SJSA1 (cell line): ENCODE measurements at places on chromosomes 1 and 21. TPM values are rescaled to one million over a fixed set of nuclear protein-coding genes. Genes with fewer than 3 reads are reported as not detected.

HAO2 gene
- total RNA-seq, result not detected in 2 replicates

DNA sequence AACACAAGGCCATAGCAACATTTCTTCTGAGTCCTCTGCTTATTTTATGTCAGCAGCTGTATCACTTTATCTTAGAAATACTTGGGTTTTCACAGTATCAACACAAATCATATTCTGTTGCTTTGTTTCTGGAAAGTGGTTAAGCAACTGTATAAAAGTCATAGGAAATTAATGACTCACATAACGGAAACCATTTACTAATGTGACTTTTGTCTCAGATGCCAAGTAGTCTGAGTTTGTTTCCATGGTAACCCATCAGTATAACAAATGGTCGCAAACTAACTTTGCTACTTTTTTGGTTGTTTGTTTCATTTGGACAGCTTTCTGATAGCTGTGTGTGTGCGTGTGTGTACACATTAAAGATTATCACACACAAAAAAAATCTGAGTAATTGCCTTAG is 31.1 kb downstream of the EEIG2 start:
- DNase-seq, result no peak

DNA sequence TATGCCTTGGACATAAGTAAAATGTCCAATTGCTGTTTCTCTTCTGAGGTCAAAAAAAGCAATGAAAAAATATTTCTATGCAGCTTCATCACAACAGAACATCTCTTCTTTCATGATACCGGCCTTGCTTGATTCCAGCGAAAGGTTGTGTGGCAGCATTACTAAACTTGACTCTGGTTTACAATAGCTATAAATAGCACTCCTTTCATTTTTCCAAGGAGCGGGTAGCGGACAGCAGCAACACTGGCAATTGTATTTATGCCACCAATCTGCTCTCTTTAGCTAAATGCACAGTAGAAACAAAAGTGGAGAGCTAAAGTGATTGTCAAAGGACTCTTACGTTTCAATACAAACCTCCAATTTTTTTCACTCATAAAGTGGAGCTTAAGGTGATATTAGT is 7.5 kb upstream of the DAB1 start:
- no peak for DNase-seq

GRCh38 chr1:26558685-26559048 is 29.1 kb downstream of the RPS6KA1 start:
- no peak for DNase-seq

DNA sequence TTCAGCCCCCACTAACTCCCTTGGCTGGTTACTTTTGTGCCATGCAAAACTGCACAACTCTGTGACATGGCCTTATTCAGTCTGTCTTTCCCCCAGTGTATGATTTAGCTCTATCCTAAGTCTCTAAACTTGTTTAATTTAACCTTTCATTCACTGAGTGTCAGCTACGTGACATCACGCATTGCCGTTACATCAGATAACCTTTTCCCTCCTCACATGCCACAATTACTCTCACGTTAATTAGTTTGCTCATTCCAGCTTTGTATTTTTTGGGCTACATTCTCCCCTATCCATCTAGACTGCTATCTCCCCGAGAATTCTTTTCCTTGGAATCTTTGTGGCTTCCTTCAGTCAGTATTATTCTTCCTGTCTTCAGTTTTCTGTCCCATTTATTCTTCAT is 29.4 kb upstream of the TMCO2 start:
- DNase-seq, result no peak

GRCh38 chr1:67332653-67333529 is 25.2 kb downstream of the IL12RB2 start:
- DNase-seq, result no peak

DNA sequence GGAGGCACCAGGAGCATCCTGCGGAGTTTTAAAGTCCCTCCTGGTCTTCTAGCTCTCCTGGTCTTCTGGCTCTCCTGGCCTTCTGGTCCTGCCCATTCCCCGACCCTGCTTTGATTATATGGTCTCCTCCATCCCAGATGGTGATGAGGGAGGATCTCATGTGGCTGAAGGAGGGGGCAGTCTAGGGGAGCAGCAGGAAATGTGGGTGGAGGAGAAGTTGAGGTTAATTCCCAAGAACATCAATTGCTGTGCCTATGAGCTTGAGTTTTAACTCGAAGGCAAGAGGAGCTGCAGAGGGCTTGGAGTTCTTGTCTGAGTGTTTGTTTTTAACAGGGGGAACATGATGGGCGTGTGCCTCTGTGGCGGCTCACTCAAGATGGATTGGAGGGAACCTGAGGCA is 408.8 kb downstream of the MATN1 start:
- no peak for DNase-seq

SLC2A5 gene
- not detected in 2 replicates for total RNA-seq

CLCNKB gene
- not detected in 2 replicates for total RNA-seq

OLIG2 gene
- not detected in 2 replicates for total RNA-seq

- DNase-seq, result no peak
These were observed 36.1 kb downstream of the RUNX3 start for GRCh38 chr1:24894002-24894401.

CD101 gene
- total RNA-seq, result 0.05 and 0.50 TPM in 2 replicates

DNA sequence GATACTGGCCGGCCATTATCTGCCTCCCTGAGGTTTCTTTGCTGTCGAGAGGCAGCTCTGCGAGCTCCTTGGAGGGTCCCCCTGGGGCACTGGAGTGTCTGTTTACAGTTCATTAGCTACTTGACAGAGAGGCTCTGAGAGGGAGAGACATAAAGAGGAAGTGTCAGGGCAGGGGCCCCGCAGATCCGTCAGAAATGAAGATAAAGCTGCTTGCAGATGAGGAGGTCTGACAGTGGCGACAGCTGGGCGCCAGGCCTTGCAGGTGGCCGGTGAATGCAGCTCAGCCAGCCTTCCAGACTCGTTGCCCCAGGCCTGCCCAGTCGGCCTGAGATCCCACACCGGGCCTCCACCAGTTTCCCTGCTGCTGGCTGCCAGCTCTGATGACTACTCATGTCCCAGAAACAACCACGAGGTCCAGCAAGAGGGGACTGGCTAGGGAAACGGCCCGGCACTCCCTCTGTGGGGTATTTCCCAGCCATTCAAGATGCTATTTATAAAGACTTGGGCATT is 84.7 kb downstream of the DISP3 start:
- no peak for DNase-seq

DDX20 gene
- total RNA-seq, result 22.8 and 37.8 TPM in 2 replicates

GRCh38 chr1:180217006-180217405 is 13.1 kb upstream of the LHX4 start:
- DNase-seq, result no peak

GON4L gene
- 14.6 and 22.7 TPM in 2 replicates for total RNA-seq

- DNase-seq, result peak; percentile 64
These were observed 11.7 kb upstream of the HSD11B1 start for GRCh38 chr1:209692745-209693504.

DNA sequence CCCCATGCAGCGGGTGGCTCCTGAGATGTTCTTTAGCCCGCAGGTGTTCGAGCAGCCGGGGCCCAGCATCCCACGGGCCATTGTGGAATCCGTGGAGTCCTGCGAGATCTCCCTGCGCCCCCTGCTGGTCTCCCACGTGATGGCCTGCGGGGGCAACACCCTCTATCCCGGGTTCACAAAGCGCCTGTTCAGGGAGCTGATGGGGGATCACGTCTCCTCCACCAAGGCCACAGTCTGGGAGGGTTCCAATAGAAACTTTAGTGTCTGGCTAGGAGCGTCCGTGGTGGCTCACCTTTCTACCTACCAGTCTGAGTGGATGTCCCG is 71.0 kb downstream of the ACTL8 start:
- DNase-seq, result peak; percentile 25

DNA sequence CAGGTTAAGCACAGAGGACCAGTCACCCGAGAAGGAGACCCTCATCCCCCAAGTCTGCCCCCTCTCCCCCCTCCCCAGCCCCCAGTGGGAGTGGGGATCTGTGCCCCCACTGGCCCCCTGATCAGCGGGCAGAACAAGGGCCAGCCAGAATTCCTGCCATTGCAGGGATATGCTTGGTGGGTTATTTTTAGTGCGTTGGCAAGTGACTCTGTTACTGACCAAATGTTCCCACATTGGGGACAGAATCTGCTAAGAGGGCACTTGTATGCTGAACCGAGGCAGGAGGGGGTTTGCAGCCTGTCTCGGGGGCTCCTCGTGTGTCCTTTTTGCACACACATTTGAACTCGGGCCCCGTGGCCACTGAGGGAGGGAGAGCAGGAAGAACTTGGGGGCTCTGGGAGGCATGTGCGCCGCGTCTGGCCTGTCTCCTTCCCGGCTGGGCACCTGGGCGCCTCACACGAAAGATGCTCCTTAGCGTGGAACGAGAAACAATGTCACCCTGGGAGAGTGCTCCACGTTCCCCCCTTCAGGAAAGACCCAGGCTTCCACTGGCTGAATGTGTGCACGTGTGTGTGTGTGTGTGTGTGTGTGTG is 66.4 kb upstream of the CASZ1 start:
- DNase-seq, result no peak

DNA sequence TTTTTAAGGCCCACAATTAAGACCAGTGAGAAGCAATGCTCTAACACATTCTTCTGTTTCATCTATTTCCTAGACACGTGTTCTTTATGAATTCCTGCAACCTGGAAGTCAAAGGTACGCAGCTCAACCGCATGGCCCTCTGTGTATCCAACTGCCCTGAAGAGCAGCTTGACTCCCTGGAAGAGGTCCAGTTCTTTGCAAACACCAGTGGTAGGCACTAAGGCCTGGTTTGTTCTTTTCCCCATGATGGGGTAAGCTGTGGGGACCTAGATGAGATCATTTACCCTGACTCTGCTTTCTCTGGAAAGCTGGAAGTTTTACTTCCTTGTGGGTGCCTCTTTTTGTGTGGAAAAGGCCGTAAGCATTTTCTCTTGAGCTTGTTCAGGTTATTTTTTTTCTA is 7.3 kb downstream of the SLC44A3 start:
- DNase-seq, result no peak

CACNA1S gene
- total RNA-seq, result not detected in 2 replicates

- DNase-seq, result no peak
These were observed 9.1 kb downstream of the CTSE start for GRCh38 chr1:206014601-206015000.

DNA sequence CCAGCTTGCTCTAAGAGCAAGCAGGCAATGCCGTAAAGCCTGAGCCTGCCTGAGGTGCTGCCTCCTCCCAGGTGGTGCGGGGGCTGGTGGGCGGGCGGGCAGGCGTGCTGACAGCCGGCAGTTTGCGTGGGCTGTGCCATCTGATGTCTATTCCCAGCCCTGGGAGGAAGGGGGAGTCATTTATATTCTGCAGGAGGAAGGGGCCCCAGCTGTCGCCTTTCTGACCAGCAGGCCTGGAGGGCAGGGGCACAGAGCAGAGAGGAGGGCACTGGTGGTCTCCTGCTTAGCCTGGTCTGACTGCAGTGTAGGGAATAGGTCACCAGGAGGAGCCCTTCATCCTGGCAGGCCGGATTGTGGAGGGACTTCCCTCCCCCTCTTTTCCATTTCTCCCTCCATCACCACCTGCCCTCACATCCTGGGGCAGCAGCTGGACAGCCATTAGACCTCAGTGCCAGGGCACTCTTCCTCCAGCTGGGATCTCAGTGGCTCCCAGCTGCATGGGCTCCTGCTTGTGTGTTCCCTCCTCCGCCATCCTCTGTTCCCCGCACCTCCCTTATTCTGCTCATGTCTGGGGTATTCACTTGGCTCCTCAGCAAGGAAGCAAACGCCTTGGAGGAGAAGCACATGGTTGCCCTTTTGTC is 4.4 kb downstream of the CYB561D1 start:
- DNase-seq, result no peak

DNA sequence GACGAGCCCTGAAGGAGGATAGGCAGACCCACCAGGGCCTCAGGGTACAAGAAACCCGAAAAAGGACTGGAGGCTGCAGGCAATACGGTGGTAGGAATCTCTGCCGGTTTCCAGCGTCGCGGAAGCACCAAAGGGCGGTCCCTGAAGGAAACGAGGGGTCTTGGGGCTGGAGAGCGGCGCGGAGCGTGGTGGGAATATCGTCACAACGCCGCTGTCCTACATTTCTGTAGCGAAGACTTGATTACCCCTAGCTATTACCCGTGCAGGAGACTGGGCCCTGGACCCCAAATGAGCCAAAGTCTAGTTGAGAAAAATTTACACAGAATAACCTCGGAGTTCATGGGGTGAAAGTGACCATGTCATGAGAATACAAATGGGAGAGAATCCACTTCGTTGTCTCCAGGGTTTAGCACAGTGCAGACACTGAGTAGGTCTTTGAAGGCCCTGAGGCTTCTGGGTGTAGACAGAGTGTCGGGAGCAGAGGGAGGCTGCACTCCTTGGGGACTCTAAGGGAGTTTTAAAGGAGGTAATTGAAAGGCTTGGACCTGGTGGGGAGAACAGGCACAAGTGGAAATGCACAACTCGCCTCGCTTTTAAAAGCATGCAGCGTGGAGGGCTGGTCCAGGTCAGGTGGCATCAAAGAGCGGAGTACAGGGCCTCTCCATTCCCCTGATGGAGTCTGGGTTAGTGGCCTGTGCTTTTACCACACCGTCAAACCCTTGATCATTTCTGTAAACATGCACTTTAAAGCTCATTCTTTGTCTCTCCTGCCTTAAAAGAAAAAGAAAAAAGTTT is 1.5 kb downstream of the ATP1A1 start:
- DNase-seq, result peak; percentile 6

GRCh38 chr1:23696335-23696989 is 4.9 kb downstream of the RPL11 start:
- no peak for DNase-seq

FCN3 gene
- total RNA-seq, result not detected in 2 replicates

CDC20 gene
- 194 and 257 TPM in 2 replicates for total RNA-seq
